ENCODE measurements at places on chromosomes 4 and X. TPM values are rescaled to one million over a fixed set of nuclear protein-coding genes. Genes with fewer than 3 reads are reported as not detected.
A peak's percentile ranks its signal among the peaks of the same experiment; 100 is the strongest.

The ABHD18 gene
- total RNA-seq: 25.8 TPM

DNA sequence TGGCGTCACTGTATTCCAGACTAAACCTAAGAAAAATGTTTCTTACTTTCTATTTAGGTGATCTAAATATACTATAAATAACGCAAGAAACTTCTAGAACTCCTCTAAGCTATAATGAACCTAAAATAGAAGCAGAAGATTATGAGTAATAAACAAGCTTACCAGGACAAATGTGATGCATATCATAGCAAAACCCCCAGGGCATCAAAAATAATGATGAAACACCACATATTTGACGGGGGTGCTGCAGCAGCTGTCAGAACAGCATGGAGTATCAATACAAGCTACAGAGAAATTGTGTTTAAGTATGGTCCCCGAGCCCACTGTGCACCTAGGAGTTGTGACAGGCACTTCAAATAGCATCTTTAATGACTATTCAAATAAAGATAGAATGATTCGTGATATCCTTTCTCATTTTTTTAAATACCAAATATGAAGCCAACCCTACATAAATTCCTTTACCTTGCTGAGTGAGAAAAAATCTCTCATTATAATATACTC, 337.3 kb downstream of the CENPC start:
- H3K36me3 ChIP-seq: no peaks in the 10 kb centered on the region
- H3K27me3 ChIP-seq: no peaks in the 10 kb centered on the region
- no peaks in the 10 kb centered on the region for H3K4me1 ChIP-seq
- H3K27ac ChIP-seq: no peak overlapping the region
- no peak for DNase-seq

- H3K27me3 ChIP-seq: no peaks in the 10 kb centered on the region
- H3K4me3 ChIP-seq: no peak overlapping the region
- no peak for DNase-seq
- peaks cover 22% of the 10 kb centered on the region for H3K4me1 ChIP-seq
- no peak overlapping the region for H3K27ac ChIP-seq
Observed at GRCh38 chr4:77001907-77002306, 52.4 kb downstream of the SEPTIN11 start.

DNA sequence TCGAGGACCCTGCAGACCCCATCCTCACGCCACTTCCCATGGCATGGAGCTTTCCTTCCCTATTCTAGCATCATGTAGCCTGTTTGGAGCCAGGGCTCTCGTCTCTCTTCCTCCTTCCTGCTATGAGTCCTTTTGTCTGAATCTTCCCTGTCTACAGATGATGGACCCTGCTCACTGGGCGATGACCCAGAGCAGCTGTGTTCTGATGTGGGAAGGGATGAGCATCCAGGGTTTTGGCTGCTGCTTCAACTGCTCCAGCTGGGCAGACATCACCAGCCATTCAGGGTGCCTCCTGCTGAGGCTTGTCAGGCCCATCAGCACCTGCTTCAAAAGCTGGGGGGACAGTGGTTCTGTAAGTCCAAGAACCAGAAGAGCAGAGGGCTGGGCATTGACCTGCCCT, 3.2 kb upstream of the CCKAR start:
- no peak overlapping the region for H3K4me3 ChIP-seq
- no peaks in the 10 kb centered on the region for H3K27me3 ChIP-seq
- no peak overlapping the region for H3K27ac ChIP-seq
- no peaks in the 10 kb centered on the region for H3K36me3 ChIP-seq

The IL13RA1 gene
- total RNA-seq: 1.1 TPM

The PAPSS1 gene
- 11.6 TPM for total RNA-seq

The P2RY8 gene
- total RNA-seq: 182 TPM

The PROM1 gene
- total RNA-seq: 2.0 TPM

GRCh38 chrX:118212817-118213183, 96.2 kb upstream of the KLHL13 start:
- H3K27me3 ChIP-seq: no peaks in the 10 kb centered on the region
- DNase-seq: no peak
- H3K36me3 ChIP-seq: no peaks in the 10 kb centered on the region
- no peak overlapping the region for H3K4me3 ChIP-seq

- H3K4me1 ChIP-seq: no peaks in the 10 kb centered on the region
- H3K27ac ChIP-seq: no peak overlapping the region
- H3K4me3 ChIP-seq: no peak overlapping the region
- H3K27me3 ChIP-seq: no peaks in the 10 kb centered on the region
Observed at GRCh38 chrX:23114241-23114640, 114.5 kb downstream of the DDX53 start.

GRCh38 chr4:74097116-74097515, 1.9 kb downstream of the CXCL2 start:
- H3K27me3 ChIP-seq: no peaks in the 10 kb centered on the region
- no peaks in the 10 kb centered on the region for H3K4me1 ChIP-seq
- no peak overlapping the region for H3K27ac ChIP-seq
- H3K36me3 ChIP-seq: no peaks in the 10 kb centered on the region
- no peak for DNase-seq
- no peak overlapping the region for H3K4me3 ChIP-seq

DNA sequence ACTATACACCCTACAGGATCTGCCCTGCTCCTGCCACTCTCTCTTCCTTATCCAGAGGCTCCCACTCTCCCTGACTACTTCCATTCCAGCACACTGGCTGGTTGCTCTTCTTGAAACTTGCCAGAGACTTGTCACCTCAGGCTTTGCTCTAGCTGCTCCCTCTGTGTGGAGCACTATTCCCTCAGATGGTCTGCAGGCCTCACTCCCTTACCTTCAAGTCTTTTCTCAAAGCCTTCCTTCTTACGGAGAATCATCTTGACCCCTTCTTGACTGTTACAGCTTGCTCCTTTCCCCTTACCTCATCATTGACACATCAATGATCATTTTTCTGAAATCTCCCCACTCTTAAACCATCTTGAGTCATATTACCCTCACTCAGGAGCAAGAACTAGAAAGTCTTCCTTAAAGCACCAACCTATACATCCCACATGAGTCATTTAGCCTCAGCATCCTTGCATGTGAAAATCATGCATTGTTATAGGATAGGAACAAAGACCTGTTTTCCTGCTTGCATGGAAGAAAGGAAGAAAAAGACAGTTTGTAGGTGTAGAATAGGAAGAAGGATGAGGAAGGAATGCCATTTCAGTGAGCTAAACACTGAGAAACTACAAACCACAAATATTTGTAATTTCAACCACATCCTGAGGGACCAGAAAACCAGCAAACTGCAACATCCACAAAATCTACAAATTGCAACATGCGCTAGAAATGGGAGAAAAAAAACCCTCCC, 55.7 kb downstream of the ANTXR2 start:
- DNase-seq: no peak
- peak overlapping the region; percentile 30 for H3K27ac ChIP-seq
- no peak overlapping the region for H3K4me3 ChIP-seq
- peaks cover 12% of the 10 kb centered on the region for H3K36me3 ChIP-seq

The VEGFC gene
- 0.18 TPM for total RNA-seq

DNA sequence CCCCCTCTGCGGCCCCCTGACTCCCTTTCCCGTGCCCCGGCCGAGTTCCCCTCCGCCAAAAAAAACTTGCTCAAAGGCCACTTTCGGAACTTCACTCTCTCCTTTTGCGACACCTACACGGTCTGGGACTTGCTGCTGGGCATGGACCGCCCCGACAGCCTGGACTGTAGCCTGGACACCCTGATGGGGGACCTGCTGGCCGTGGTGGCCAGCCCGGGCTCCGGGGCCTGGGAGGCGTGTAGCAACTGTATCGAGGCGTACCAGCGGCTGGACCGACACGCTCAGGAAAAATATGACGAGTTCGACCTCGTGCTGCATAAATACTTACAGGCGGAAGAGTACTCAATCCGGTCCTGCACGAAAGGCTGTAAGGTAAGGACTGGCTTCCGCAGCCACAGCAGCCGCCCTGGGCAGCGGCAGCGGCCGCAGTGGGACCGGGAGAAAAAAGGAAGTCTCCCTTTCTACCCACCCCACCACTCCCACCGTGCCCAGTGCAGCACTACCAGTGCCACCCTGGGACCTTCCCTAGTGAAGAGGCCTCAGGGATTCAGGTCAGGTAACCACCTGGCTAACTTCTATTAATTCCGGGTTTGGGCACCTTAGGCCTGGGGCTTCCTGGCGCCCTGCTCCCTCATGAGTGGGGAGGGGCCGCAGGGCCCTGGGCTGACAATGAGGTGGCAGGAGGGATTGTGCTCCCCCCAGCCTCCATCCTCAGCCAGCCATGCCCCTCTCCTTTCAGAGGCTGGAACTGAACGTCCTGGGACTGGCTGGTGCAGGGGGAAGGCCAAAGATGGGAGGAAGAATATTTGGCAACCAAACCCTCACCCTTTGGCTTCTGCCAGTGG, 1.9 kb downstream of the NALF2 start:
- H3K27ac ChIP-seq: no peak overlapping the region
- no peak overlapping the region for H3K4me3 ChIP-seq
- no peaks in the 10 kb centered on the region for H3K36me3 ChIP-seq
- DNase-seq: no peak
- no peaks in the 10 kb centered on the region for H3K27me3 ChIP-seq

DNA sequence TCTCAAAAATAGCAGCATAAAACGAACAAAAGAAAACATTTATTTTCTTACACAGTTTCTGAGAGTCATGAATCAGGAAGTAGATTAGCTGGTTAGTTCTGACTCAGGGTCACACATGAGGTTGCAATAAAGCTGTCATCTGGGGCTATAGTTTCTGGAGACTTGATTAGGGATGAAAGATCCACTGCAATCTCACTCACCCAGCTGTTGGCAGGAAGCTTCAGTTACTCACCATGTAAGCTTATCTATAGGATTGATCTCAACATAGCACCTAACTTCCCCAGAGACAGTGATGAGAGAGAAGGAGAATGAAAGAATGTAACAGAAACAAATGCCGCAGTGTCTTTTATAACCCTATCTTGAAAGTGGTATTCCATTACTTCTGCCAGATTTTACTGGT, 435.5 kb downstream of the GABRG1 start:
- H3K27ac ChIP-seq: no peak overlapping the region
- H3K27me3 ChIP-seq: no peaks in the 10 kb centered on the region
- DNase-seq: no peak
- no peaks in the 10 kb centered on the region for H3K36me3 ChIP-seq
- no peaks in the 10 kb centered on the region for H3K4me1 ChIP-seq

The SPP1 gene
- not detected for total RNA-seq

GRCh38 chr4:6885953-6886557, 23.6 kb upstream of the TBC1D14 start:
- no peaks in the 10 kb centered on the region for H3K27me3 ChIP-seq
- H3K4me3 ChIP-seq: no peak overlapping the region
- no peak for DNase-seq
- H3K4me1 ChIP-seq: no peaks in the 10 kb centered on the region
- peaks cover 24% of the 10 kb centered on the region for H3K36me3 ChIP-seq
- H3K27ac ChIP-seq: no peak overlapping the region

The ASB12 gene
- not detected for total RNA-seq

The SOD3 gene
- total RNA-seq: not detected

- H3K4me3 ChIP-seq: no peak overlapping the region
- no peak overlapping the region for H3K27ac ChIP-seq
- no peaks in the 10 kb centered on the region for H3K36me3 ChIP-seq
- no peaks in the 10 kb centered on the region for H3K27me3 ChIP-seq
Observed at GRCh38 chr4:30989508-30989907, 269.3 kb downstream of the PCDH7 start.

- H3K4me3 ChIP-seq: peak overlapping the region; percentile 65
- H3K27me3 ChIP-seq: no peaks in the 10 kb centered on the region
- peak overlapping the region; percentile 61 for H3K27ac ChIP-seq
Observed at GRCh38 chr4:139176302-139177048, 543 bp downstream of the ELF2 start.

- no peaks in the 10 kb centered on the region for H3K4me1 ChIP-seq
- H3K27me3 ChIP-seq: peaks cover 19% of the 10 kb centered on the region
- no peak overlapping the region for H3K27ac ChIP-seq
Observed at GRCh38 chrX:133414406-133415275, 648 bp downstream of the GPC4 start.

DNA sequence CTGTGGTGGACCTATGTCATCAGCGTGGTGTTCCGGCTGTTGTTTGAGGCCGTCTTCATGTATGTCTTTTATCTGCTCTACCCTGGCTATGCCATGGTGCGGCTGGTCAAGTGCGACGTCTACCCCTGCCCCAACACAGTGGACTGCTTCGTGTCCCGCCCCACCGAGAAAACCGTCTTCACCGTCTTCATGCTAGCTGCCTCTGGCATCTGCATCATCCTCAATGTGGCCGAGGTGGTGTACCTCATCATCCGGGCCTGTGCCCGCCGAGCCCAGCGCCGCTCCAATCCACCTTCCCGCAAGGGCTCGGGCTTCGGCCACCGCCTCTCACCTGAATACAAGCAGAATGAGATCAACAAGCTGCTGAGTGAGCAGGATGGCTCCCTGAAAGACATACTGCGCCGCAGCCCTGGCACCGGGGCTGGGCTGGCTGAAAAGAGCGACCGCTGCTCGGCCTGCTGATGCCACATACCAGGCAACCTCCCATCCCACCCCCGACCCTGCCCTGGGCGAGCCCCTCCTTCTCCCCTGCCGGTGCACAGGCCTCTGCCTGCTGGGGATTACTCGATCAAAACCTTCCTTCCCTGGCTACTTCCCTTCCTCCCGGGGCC, 1.2 kb downstream of the GJB1 start:
- H3K36me3 ChIP-seq: no peaks in the 10 kb centered on the region
- H3K27ac ChIP-seq: no peak overlapping the region
- no peak overlapping the region for H3K4me3 ChIP-seq

DNA sequence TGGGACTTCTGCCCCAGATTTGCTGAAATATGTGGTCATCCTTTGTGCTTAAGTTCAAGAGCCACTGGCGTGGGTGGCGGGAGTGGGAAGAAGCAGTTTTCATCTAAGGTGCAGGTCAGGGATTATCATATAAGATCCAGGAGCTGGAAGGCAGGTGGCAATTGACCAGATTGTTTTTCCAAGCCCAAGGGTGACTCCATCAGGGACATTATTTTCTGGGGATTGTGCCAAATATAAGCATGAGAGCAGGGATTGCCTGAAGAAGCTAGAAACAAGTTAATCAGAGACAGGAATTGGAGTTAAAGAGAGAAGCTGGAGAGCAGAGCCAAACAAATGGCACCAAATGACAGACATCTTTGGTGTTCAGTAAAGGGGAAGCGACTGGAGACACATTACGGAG, 19.4 kb upstream of the SEL1L3 start:
- H3K4me3 ChIP-seq: no peak overlapping the region
- DNase-seq: no peak
- no peaks in the 10 kb centered on the region for H3K36me3 ChIP-seq
- H3K27me3 ChIP-seq: no peaks in the 10 kb centered on the region

The PCDH7 gene
- 0.06 TPM for total RNA-seq

GRCh38 chrX:19683817-19684216, 168.5 kb upstream of the MAP3K15 start:
- H3K4me1 ChIP-seq: peaks cover 53% of the 10 kb centered on the region
- H3K4me3 ChIP-seq: no peak overlapping the region
- DNase-seq: peak; percentile 25
- peak overlapping the region; percentile 94 for H3K27ac ChIP-seq
- peaks cover 35% of the 10 kb centered on the region for H3K36me3 ChIP-seq

- H3K4me1 ChIP-seq: no peaks in the 10 kb centered on the region
- H3K36me3 ChIP-seq: no peaks in the 10 kb centered on the region
- no peak for DNase-seq
- H3K27me3 ChIP-seq: no peaks in the 10 kb centered on the region
- no peak overlapping the region for H3K4me3 ChIP-seq
Observed at GRCh38 chrX:4315891-4316290, 602.4 kb upstream of the PRKX start.
